Type B pancreatic cell (in vitro differentiated cells): ENCODE measurements at places on chromosomes 5 and 9. TPM values are rescaled to one million over a fixed set of nuclear protein-coding genes. Genes with fewer than 3 reads are reported as not detected.
A peak's percentile ranks its signal among the peaks of the same experiment; 100 is the strongest.

DNA sequence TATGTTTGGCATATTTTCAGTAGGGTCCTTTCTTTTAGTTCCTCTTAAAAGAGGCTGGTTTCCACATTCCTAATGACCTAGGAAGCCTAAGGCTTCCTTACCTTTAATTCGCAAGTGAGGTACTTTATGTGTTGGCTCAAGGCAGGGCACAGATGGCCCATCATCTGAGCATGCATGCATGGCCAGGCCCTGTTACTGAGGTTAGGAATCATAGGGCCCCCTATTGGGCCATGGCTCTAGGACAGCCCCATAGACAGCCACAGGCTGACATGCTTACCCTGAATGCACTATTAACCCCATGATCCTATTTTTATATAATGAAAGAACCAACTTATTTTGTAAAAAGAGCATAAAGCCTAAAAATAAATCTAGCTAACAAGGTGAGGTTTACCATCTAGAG, 271.4 kb downstream of the ELAVL2 start:
- DNase-seq, result no peak

- no peak for DNase-seq
Measured at GRCh38 chr5:140181002-140181483, 6.1 kb downstream of the CYSTM1 start.

DNA sequence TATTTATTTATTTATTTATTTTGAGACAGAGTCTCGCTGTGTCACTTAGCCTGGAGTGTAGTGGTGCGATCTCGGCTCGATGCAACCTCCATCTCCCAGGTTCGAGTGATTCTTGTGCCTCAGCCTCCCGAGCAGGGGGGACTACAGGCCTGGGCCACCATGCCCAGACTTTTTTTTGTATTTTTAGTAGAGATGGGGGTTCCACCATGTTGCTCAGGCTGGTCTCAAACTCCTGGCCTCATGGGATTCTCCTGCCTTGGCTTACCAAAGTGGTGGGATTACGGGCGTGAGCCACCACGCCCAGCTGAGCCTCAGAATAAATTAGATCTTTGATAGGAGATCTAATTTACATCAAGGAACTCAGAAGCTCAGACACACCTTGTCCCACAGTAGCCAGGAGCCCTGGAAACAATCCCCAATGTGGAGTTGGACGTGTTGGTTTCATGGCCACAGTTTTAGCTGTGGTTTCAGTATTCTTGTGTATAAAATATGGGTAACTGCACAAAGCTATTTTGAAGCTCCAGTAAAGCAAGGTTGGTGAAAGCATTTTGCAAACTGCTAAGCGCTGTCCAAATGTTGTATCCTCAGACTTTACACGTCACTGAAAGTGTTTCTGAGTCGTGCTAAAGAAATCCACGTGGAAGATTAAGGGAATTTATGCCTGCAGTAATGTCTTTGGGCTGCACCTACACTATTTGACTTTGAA, 3.0 kb upstream of the HNRNPAB start:
- no peak for DNase-seq

DNA sequence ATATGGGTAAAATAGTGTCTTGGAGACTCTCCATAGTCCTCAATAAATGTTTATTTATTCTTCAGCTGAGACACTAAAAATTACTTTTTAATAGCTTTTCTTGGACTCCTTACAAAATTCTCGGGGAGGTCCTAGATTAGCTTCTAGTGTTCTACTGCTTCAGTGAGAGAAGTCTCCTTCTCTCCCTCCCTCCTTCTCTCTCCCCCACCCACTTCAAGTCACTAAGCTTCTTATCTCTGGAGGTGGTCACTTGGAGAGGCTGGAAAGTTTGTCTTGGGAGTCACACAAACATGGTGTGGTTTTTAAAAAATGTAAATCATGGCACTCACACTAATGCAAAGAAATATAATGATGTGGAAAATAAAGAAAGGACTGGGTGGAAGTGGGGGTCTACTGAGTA, 64.1 kb downstream of the SEMA6A start:
- DNase-seq, result no peak

OTP gene
- total RNA-seq, result 0.17 and 0.31 TPM in 2 replicates

DNA sequence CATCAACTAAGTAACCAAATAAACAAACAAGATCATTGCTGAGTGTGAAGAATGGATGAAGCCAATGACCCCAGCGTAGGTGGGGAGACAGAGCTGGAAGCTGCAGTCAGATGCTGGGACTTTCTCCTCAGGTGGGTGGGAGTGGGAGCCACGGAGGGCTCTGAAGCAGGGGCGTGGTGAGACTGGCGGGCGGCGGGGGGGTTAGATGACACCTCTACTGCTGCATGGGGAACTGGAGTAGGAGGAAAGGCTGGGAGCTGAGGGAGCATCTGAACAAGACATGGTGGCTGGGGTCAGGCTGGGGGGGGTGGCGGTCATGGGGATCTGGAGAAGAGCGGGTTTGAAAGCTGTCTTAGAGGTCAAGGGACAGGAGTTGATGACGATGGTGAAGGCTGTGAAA, 193.8 kb downstream of the C9orf50 start:
- no peak for DNase-seq

GRCh38 chr5:1344975-1345838, at the start of gene CLPTM1L:
CLPTM1L (minus strand) TSS chr5:1345099; CDS start chr5:1344841, 258 bp downstream.
- DNase-seq, result peak; percentile 92

- DNase-seq, result no peak
Measured at GRCh38 chr5:132681476-132681831, 7.7 kb downstream of the IL4 start.

GFI1B gene
- 0.45 TPM in 1 of 2 replicates, not detected in the other for total RNA-seq

DNA sequence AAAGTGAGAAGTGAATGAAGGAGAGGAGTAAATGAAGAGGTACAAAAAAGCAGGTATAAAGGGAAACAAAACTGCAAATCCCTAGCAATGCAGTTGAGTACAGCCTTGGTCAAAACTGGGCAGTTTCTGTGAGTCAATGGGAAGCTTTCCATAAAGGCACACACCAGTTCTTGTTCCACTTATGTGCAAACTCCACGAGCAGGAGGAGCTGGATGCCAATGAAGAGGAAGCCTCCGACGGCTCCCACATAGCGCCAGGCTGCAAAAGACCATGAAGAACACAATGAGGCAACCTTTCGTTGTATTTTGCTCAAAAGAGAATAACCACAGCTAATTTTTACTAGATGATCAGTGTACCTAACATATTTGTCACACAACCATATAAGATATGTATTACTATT, 81.1 kb downstream of the SERINC5 start:
- no peak for DNase-seq

GRCh38 chr9:6096821-6097220, 81.4 kb upstream of the RANBP6 start:
- no peak for DNase-seq

DNA sequence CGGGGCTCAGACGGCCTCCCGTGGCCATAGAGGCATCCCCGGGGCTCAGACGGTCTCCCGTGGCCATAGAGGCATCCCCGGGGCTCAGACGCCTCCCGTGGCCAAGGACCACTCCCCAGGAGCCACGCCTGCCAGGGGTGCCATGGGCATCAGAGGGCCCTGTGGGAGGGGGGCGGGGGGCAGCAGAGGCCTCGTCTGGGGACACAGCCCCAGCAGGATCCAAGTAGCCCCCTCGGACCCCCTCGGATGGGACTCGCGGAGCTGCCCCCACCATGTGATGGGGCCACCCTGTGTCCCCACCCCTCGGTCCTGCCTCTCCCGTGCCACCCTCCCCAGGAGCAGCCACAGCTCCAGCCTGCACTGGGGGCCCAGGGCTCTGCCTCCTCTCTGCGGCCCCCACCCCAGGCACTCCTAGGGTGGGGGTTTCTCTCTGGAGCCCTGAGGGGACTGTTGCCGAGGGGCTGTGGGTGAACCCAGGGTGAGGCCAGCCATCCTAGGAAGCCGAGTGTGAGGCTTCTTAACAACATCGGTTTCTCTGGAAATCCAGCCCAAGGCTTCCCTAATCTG, 2.5 kb downstream of the ENTPD8 start:
- DNase-seq, result no peak

DNA sequence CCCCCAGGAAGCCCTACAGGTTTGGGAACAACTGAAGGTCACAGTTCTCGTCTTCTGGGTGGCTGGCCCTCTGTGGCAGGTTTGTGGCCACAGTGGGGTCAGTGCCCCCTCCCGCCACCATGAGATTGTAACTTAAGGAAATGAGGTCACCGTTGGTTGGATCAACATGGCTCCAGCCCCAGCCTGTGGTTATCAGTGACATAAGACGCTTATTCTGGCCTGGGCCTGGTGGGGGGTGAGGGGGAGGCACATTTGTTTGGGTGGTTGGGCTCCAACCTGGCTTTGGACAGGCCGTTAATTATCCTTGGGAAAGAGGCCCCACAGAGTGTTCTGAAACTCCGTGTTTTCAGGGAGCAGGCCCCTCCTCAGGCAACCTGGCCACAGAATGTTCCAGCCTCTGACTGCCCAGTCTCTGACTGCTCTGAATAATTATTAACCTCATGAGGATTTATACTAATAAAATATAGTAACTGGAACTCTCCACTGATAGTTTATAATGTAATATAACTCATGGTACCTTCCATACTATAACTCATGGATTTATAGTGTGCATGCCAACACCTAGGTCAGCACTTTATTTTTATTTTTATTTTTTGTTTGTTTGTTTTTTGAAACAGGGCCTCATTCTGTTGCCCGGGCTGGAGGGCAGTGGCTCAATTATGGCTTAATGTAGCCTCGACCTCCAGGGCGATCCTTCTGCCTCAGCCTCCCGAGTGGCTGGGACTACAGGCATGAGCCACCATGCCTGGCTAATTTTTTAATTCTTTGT, 58.0 kb upstream of the RPL26L1 start:
- no peak for DNase-seq

ATG12 gene
- 34.4 and 45.9 TPM in 2 replicates for total RNA-seq

DNA sequence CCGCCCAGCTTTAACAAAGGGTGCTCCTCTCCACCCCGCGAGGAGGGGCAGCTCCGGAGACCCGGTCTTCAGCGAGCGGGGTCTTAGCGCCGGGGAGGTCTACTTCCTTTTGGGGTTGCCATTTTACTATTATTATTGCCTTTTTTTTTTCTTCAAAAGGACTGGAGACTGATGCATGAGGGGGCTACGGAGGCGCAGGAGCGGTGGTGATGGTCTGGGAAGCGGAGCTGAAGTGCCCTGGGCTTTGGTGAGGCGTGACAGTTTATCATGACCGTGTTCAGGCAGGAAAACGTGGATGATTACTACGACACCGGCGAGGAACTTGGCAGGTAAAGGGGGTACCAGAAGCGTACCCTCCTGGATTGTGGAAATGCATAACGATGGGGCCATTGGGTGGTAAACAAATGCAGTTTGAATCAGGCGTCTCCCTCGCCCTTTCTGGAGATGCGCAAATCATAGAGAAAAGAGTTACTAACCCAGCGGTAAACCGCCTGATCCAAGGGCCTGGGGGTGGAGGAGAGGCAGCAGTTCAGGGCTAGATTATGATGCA, 1.2 kb downstream of the DAPK1 start:
- no peak for DNase-seq

- no peak for DNase-seq
Measured at GRCh38 chr9:134420281-134420845, 94.1 kb downstream of the RXRA start.

- DNase-seq, result no peak
Measured at GRCh38 chr9:132249123-132249522, 87.3 kb downstream of the NTNG2 start.

TNFSF15 gene
- 3.3 and 7.3 TPM in 2 replicates for total RNA-seq

GRCh38 chr5:148957591-148958202, 105.2 kb downstream of the SH3TC2 start:
- DNase-seq, result no peak

- DNase-seq, result no peak
Measured at GRCh38 chr9:89928521-89929275, 323.9 kb downstream of the GADD45G start.

DNA sequence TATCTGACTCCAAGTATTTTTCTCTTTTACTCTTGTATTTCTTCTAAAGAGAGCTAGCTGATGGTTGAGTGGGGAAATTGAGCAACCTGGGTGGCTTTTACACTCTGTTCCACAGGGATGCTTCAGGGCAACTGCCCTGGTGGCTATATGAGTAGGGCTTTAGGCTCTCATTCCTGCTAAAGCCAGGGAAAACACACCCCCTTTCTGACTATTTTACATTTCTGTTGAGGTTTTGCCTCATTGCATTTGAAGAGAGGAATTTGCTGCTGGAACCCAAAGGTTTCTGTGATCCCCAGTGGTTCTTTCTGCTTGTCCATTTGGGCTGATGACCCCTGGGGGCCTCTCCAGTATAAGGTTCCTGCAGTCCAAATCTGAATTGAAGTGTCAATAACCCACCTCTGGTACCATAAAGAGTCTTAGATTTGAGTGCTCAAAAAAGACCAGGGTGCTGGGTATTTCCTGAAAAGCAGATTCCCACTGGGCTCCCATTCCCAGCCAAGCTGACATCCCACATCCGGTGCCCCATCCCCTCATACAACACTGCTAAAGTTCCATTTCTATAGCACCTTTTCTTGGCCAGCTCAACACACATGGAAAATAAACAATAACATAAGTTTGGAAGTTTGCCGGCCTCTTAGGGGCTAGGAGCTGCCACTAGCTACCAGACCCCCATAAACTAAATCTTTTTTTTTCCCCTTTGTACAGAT, 59.5 kb downstream of the PAPPA start:
- no peak for DNase-seq

DNA sequence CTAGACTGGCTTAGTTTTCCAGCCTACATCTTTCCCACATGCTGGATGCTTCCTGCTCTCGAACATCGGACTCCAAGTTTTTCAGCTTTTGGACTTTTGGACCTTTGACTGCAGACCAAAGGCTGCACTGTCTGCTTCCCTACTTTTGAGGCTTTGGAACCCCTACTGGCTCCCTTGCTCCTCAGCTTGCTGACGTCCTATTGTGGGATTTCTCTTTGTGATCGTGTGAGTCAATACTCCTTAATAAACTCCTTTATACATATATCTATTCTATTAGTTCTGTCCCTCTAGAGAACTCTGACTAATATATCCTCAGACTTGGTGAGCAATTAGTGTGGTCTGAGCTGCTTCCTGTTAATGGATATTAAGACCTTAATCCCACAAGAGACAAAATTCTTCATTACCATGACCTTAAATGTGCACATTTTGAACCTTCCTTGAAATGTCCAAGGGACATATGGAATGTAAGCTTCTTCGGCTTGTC, 752.9 kb downstream of the CDH18 start:
- no peak for DNase-seq

CXCL14 gene
- 70.3 and 125 TPM in 2 replicates for total RNA-seq

DNA sequence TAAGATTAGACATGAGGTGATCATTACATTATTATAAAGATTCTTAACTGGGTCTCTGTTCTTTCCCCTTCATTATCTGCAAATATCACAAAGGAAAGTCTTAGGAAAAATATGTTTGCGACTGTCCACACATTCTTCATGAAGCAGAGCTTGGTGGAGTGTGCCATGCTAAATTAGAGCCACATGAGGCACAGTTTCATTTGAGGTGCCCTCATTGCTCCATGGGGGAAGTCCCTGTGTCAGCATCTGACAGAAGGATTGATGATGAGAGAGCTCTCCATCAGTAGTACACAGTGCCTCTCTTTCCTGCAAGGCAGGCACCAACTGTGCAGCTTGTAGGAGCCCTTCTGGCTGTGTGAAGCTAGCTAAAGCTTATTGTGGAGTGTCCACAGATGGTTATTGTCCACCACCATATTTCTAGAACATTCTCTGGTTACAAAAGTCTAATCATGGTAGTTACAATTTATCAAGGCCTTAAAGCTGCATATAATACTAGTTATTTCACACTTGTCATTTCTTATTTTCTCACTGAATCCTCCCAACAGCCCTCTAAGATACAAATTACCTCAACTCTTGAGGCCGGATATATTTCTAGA, 63.9 kb downstream of the C9orf152 start:
- DNase-seq, result no peak
